ENCODE measurements at places on chromosomes 13 and 19.

DNA sequence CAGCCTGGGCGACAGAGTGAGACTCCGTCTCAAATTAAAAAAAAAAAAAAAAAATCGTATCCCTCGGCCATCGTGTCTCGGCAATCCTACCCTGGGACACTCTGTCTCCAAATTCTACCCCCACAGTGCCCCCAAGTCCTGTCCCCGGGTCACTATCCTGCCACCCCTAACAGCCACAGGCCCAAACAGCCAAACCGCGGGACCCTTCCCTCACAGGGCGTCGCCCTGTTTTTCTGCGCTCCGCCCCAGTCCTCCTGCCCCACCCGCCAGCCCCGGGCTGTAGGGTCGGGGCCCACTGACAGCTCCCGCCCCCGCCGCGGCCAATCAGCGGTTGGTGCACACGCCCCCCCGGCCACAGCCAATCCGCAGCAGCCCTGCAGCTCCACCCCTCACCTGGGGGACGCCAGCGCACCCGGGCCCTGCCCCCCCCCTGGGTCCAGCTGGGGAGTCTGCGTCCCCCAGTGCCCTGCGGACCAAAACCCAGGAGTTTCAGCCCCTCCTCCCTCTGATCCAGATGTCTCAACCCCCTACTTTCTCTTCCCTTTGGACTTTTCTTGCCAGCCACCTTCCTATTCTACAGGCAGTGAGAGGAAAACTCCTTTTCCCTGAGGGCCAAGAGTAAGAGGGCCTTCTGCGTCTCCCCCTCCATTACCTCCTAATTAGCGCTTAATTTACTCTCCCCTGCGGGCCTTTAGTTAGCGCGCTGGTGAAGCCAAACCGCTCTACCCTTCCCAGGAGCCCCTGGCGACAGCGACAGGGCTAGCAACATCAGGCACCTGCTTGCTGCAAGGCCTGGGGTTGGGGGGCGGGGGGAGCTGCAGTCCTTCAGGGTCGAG, 1.5 kb upstream of the BCAT2 start:
- DNase-seq, result peak; percentile 96

GRCh38 chr13:111328574-111329410, 8.3 kb downstream of the TEX29 start:
- DNase-seq, result no peak

DNA sequence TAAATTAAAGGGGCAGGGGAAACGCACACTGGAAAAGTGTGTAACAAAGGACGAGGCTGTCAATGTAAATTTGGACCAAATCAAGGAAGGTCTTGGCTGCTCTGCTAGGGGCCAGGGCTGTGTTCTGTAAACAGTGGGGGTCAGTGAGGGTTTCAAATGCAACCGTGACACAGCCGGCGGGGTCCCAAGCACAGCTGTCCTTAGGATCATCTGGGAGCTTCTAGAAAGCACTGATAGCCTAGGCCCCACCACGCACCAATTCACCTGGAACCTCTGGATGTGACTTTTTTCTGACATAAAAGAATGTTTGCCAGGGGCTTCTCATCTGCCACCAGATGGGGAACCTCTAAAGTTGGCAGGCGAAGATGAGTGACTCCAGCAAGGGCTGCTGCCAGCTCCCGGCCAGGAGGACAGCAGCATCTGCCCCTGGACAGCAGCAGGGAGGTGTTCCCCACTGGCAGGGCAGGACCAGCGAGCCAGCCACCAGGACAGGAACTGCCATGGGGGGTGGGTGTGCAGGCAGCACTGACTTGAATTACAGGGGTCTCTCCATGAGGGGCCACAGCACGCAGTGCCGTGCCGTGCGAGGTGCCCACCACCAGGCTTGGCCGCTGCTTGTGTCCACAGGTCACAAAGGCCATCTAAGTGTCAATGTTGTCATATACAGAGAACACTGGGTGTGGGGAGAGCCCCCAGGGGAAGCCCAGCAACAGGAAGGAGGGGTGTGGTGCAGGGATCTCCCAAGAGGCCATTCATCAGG, 87.5 kb downstream of the SOX1 start:
- DNase-seq, result no peak

- DNase-seq, result no peak
Measured at GRCh38 chr19:28437390-28438346, 775.3 kb downstream of the UQCRFS1 start.

GRCh38 chr13:88031980-88032559, 360.9 kb downstream of the SLITRK5 start:
- DNase-seq, result no peak

DNA sequence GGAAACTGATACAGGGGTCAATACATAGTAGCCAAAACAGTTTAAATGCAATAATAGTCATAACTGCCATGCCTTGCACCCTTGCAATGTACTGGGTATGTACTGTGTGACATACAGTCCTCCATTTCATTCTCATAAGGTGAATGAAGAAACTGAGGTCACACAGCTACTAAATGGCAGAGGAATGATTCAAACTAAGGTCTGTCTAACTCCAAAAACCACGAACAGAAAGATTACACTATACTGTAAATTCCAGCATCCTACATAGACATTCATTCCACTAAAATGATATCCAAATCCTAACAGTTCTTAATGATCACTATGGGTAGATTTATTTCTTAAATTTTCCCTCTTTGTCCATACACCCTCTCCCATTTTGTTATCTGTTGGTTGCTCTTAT, 238.1 kb upstream of the SERP2 start:
- no peak for DNase-seq

DNA sequence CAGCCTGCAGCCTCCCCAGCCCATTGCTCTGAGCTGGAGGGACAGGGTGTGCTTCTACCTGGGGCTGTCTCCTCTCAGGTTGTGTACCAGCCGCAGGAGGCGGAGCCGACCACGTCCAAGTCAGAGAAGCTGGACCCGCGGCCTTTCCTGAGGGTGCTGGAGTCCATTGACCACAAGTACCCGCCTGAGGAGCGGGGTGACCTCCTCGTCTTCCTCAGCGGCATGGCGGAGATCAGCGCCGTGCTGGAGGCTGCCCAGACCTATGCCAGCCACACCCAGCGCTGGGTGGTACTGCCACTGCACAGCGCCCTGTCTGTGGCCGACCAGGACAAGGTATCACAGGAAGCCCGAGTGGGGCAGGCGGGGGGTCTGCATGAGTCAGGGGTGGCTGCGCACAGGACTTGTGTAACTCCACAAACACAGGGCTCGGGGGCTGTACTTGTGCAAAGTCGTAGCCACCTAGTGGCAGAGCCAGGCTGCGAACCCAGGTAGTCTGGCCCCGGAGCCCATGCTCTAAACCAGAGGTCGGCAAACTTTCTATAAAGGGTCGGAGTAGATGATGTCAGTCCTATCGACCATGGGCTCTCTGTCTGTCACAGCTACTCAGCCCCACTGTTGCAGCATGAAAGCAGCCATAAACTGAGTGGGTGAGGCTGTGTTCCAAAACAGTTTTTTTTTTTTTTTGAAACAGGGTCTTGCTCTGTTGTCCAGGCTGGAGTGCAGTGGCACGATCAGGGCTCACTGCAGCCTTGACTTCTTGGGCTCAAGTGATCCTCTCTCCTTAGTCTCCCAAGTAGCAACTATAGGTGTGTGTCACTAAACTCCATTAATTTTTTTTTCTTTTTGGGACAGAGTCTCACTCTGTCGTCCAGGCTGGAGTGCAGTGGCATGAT, 8.9 kb downstream of the DHX34 start:
- peak; percentile 28 for DNase-seq

- DNase-seq, result no peak
Measured at GRCh38 chr19:19042732-19043280, 9.4 kb downstream of the ARMC6 start.

DNA sequence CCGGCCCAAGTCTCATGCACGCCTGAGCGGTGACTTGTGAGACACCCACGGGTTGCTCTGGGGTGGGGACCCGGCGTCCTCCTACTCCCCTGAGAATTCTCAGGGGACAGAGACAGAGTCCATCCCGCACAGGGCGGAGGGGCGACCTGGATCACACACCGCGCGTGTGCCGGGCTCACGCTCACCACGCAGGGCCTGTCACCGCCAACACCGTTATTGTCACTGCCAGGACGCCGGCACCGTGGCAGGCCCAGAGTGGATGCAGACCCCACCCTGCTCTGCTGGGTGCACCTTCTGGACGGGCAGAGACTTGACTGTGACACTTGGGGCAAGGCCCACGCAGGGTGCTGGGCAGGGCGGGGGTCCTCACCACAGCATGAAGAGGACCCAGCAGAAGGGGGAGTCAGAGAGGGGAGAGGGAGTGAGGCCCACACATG, 16.2 kb downstream of the MOB3A start:
- no peak for DNase-seq

GRCh38 chr19:14566712-14567077, 5.2 kb downstream of the NDUFB7 start:
- DNase-seq, result no peak

GRCh38 chr13:111911754-111912452, 155.0 kb upstream of the SOX1 start:
- DNase-seq, result no peak

DNA sequence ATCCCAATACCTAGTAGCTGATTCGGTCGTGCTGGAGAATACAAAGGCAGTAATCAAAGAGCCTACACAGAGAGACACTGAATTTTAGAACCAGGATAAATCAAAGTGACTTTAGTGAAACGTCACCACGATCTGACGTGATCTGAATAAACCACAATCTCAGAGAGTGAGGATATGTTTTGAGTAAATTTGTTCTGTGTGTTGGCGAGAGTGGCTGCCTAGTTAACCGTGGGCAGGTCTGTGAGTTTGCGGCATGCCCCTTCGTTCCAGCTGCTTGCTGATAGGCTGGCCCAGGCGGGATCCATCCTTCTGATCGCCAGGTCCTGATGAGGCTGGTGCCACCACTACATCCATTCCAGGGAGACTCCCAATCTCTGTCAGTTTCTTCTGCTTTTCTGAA, 40.4 kb downstream of the LRCH1 start:
- no peak for DNase-seq

DNA sequence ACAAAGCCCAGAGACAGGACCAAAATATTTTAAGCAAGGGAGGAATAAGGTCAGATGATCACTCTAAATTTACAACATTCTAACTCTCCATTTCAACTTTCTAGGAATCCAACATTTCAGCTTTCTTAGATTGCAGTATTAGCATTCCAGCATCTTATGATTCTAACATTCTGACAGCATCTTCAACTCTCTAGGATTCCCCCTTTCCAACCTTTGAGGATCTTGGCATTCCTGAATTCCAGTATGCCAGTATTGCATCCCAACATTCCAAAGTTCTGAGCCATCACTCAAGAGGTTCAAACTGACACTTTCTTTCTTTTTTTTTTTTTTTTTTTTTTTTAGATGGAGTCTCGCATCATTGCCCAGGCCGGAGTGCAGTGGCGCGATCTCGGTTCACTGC, 13.8 kb downstream of the TGFB1 start:
- no peak for DNase-seq

DNA sequence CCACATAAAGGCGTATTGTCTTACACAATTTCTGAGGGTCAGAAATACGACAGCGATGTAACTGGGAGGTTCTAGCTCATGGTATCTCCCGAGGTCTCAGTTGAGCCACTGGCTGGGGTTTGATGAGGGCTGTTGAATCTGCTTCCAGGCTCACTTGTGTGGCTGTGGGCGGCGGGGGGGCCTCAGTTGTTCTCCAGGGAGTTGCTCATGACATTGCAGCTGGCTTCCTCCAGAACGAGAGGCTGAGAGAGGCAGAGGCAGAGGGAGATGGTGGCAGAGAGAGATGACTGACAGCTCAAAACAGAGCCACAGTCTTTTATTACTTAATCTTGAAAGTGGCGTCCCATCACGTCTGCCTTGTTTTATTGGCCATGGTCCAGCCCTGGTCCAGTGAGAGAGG, 6.2 kb upstream of the NLRP5 start:
- DNase-seq, result no peak

DNA sequence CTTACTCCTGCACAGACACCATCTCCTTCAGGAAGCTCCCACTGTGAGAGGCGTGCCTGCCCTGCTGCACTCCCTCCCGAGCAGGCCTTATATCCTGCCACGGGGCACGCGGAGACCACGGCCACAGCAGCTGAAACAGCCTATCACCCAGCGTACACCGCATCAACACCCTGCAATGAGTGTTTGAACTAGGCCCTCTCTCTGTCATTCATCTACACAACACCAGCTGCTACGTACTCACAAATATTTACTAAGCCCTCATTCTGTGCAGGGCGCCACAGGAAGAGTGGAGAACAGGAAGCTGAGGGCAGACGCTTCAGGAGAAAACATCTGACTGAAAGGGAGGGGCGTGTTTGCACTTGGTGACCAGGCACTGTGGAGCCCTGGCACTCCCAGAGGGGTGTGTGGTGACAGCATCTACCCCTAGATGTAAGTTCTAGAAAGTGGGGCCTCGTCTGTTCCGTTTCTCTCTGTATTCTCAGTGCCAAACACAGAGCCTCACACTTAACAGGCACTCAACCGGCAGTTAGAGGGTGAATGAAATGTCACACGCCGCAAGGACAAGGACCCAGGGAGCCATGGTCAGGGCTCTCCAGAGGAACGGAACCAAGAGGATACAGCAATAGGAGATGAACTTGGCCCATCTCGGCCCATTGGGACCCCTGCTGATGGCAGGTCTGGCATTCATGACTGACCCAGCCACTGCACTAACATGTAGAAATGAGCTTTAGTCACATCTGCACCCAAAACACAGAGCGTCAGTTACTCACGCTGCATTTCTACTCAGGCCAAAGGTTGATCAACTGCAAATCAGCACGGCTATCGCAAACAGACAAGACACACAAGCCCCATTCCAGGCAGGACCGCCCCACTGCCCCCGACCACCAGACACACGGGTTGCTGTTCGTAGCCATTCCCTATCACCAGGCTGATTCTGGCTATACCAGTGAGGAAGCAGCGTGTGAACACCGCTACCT, 15.7 kb downstream of the RANBP3 start:
- DNase-seq, result peak; percentile 98

DNA sequence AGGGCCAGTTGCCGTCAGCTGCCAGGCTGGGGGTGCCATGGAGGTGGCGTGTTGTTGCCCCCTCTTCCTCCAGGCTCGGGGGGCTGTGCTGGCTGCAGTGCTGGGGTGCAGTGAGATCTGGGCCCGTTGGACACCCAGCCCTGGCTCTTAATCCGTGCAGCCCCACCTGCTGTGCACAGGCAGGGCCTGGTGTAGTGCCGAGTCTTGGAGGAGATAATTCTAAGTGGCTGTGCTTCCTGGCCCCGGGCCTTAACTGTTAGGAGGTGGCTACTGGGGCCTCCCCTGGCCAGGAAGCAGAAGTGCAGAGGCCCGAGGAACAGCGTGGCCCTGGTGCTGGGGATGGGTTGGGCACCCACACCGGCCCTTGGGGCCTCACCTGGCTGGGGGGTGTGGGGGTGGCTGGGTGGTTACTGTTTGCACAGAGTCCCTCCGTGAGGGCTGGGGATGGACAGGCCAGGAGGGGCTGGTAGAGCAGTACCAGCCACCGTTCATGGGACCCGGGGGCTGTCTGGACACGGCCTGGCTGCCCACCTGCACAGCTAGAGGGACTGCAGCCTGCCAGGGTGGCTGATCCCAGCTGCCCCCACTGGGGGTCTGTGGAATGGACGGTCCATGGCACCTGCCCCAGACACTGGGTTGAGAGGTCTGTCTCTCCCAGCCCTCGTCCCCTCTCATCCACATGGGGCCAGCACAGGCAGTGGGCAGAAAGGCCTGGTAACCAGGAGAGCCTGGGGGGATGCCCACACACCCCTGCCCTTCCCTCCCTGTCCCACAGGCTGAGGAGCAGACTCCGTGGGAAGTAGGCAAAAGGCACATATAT, 3.3 kb downstream of the GPX4 start:
- DNase-seq, result peak; percentile 50

Data from DMS53 (cell line).